Left ventricle myocardium superior (tissue), 1 donor: ENCODE measurements at places on chromosomes 7 and 10. TPM values are rescaled to one million over a fixed set of nuclear protein-coding genes. Genes with fewer than 3 reads are reported as not detected.

Gene NKX1-2
- total RNA-seq = not detected

Gene AP1S1
- total RNA-seq = 11.8 TPM

Gene NEUROD6
- not detected for total RNA-seq

Gene CROT
- total RNA-seq = 8.8 TPM

Gene AGR2
- total RNA-seq = not detected

Gene LBX1
- total RNA-seq = not detected

Gene CYP17A1
- total RNA-seq = not detected

Gene NPFFR1
- total RNA-seq = 0.02 TPM

- no peak for DNase-seq
Measured at GRCh38 chr10:67843284-67843683, 5.3 kb upstream of the DNAJC12 start.

GRCh38 chr10:60834401-60834800 lies 56.1 kb downstream of the CDK1 start:
- DNase-seq = no peak

DNA sequence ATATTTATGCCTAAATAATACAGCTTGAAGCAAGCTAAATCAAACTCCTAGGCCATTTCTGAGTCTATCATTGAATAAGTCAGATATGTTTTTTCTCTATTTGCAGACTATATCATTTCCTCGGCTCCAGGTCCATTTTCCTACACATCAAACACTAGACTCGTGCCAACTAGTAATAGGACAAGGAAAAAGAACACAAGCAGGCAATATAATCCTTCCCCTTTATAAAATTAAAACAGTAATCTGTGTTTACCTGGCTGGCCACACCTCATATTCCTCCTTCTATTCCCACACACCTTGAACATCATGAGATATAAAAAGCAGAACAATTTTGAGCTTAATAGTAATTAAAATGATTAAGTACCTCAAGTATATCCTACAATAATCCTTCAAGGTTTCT lies 325.7 kb downstream of the TFEC start:
- DNase-seq = no peak

- no peak for DNase-seq
Measured at GRCh38 chr10:66627156-66627555, 298.7 kb upstream of the LRRTM3 start.

DNA sequence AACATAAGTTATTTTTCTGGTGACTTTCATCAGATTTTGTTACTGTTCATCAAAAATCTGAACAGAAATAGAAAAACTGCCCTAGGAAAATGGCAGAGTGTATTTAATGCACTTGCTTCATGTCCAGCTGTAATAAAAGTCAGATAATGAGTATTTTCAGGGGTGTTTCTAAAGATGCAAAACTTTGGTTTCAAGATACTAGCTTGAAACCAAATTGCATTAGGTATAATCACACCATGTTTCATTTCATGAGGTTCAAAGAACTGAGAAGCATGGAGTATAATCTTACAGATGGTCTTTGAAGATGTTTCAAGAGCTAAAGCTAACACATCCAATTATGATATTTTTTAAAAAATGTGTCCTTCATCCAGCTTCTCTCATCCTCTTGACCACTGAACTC lies 128.9 kb downstream of the NRCAM start:
- DNase-seq = no peak

- DNase-seq = peak; percentile 54
Measured at GRCh38 chr10:23399701-23400144, 39.2 kb upstream of the OTUD1 start.

GRCh38 chr10:33287112-33287511 lies 47.4 kb downstream of the NRP1 start:
- DNase-seq = no peak

- DNase-seq = no peak
Measured at GRCh38 chr7:29977886-29978651, 11.5 kb downstream of the SCRN1 start.

DNA sequence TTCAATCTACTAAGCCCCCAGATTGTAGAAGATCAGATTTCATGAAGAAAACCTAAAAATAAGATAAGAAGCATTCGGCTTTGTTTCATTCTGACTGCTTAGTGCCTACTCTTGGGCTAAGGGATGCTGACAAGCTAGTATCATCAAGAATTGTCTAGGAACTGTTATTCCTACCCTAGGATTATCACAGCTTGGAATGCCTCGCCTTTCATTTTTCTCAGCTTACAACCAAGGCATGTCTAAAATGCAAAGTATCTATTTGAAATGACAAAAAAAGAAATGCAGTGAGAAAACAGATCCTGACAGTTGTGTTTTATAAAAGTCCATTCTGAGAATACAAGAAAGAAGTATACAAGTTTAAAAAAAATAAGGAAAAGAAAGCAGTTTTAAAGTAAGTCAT lies 441.0 kb downstream of the KCNMA1 start:
- no peak for DNase-seq

- DNase-seq = no peak
Measured at GRCh38 chr7:2979951-2980350, 63.7 kb downstream of the CARD11 start.

DNA sequence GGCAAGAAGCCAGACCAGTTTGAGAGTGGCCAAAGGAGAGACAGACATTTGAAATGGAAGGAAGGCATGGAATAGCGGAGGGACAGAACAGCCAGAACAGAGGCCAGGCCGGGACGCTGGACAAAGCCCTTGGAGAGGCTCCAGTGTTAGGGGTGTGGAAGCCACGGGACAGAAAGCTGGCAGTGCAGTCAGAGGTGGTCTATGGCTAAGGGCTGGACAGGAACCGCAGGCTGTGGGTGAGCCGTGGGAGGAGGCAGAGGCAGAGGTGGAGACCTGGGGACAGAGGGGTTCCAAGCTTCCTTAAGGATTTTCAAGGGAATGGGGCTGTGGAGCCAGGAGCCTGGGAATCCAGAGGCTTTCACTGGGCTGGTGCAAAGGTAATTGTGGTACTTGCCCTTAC lies 301.1 kb downstream of the GFRA1 start:
- DNase-seq = no peak

DNA sequence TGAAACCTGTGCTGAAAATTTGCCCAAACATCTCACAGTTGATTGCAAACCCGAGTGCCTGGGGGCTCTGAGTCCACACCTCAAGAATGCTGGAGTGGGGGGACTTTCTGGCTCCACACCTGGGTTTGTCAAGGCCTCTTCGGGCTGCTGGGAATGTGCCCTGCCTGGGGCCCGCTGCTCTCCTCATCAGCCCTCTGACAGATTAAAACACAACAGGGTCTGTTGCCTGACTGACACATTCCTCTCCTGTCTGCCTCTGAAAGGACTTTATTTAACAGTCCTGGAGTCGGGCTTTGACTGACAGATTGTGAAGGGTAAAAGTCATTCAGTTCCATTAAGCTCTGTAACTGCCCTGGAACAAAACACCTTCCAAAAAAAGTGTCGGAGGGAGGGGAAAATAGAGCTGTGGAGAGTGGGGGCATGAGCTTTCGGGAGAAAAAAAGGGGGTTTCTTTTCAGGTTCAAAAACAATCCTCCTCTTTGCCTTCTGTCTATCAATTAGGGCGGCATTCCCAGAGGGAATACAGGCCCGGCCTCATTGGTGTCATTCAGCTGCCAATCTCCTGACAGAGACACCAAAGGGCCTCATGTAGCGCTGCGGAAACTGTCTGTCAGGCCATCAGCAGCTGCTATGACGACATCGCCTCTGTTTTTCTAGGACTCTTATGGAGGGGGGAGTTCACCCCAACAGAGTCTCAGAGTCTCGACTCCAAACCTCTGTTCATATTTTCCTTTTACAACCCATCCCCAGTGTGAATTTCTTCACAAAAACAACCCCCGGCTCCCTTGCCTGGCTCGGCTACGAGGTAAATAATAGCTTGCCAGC lies 398.8 kb upstream of the NFE2L3 start:
- no peak for DNase-seq

- DNase-seq = no peak
Measured at GRCh38 chr10:128161031-128161430, 34.8 kb upstream of the MKI67 start.

DNA sequence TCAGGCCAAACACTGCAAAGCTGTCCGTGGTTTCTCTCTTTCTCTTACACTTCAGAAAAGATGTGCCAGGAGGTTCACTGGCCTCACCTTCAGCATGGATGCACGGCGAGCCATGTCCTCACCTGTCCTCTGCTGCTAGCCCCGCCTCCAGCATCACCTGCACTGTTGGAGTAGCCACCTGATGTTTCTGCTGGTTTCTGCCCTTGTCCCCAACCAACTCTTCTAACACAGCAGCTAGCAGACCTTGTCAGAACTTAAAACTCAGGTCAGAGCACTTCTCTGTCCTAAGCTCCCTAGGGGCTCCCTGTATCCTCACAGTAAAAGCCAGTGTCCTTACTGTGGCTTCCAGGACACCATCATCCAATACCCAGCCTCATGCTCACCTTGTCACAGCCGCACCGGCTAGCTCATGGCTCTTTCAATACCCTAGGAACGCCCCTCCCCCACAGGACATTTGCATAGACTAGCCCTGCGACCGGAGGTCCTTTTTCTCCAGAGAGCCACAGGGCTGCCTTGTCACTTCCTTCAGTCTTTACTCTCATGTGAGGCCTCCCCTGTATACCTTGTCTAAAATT lies 15.2 kb downstream of the PALD1 start:
- no peak for DNase-seq

GRCh38 chr7:10476642-10477041 lies 497.0 kb upstream of the PHF14 start:
- no peak for DNase-seq

DNA sequence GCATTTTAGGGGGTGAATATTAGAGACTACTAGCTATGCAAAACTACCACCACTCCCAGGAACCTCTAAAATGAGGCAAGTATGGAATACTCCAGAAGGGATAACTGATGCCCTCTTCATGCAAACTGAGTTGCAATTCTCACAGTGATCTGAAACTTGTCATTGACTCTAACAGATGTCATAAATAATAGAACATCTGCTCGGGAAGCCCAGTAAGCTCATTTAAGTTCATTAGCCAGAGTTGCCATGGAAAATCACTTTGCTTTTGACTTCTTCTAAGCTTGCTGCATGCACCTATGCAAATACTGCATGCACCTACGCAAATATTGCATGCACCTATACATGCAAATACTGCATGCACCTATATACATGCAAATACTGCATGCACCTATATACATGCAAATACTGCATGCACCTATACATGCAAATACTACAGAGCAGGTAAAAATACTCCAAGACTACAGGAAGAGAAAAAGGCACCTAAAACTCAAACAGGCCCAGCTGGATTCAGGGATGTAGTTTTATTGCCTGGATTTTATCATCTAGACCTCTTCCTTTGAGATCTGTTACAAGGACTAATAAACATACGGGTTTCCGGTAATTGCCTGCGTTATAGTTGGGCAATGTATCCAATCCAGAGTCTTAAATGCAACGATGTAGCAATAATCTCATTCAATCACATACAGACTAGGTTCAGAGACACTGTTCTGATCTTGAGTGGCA lies 1061.1 kb upstream of the AUTS2 start:
- DNase-seq = no peak

DNA sequence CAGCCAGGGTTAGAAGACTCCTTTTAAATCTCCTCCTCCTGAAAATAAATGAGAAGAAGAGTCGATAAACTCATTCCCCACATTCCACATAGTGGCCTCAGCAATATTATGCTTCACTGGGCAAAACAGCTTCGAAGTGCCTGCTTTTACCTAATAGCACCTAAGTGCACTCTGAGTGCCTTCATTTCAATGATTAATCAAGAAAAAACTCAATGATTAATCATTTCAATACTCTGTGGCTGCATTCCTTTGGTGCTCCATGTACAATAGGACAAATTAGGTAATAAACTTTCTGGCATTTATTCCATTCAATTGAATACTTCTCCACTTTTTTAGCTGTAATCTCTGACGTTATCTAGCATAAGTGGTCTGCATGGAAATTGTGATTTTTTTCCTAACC lies 174.6 kb downstream of the CCDC71L start:
- DNase-seq = no peak

GRCh38 chr7:17951742-17952254 lies 11.5 kb upstream of the SNX13 start:
- DNase-seq = no peak

DNA sequence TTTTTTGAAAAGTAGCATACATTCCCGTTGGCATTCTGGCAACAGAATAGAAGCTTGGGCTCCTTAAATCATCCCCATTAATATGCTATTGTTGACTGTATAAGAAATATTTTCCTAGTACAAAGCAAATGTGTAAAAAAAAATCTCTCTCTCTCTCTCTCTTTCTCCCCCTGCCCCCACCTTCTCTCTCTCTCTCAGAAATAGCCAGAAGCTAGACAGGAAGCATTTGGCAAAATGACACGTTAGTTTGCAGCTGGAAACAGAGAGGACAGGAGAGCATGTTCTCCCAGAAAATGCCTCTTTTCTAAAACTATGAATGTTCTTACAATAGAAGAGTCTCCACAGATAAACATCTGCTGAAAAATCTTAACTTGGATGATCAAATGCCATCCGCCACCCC lies 59.6 kb upstream of the AKR1E2 start:
- no peak for DNase-seq

GRCh38 chr10:43785252-43785651 lies 136.6 kb upstream of the ZNF32 start:
- DNase-seq = no peak

GRCh38 chr7:115066050-115066449 lies 144.2 kb downstream of the MDFIC start:
- DNase-seq = no peak

DNA sequence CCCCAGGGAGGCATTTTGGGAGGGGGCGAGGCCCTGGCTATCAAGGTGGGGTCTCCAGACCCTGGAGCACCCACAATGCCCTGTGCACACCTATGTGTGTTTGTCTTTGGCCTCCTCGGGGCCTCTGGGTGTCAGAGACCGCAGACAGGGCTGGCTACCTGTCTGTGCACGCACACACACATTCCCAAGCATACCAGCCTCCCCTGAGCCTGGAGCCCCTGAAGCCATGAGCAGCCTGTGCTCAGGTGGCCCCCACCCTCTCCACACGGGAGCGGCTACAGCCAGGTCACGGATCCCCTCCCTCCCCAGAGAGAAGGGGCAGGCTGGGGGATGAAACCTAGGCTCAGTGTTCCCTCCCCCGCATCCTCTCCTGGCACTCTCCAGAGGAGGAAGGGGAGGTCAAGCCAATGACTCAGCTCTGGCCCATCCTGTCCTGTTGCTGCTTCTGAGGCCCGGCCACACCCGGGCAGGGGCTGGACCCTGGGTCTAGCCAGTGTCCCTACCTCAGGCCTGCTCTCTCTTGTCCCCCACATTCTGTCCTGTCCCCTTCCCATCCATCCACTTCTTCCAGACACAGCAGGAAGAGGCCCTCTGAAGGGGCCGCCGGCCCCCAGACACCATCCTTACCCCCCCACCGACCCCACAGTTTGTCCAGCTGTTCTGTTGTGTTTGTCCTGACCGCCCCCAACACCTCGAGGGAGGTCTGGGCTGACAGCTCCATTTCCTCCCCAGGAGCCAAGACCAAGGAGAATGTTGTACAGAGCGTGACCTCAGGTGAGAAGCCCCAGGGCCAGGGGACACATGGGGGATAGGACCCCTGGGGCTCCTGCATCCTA lies 720 bp downstream of the SNCG start:
- peak; percentile 69 for DNase-seq

- DNase-seq = no peak
Measured at GRCh38 chr7:130844811-130845580, 111.0 kb upstream of the KLF14 start.

DNA sequence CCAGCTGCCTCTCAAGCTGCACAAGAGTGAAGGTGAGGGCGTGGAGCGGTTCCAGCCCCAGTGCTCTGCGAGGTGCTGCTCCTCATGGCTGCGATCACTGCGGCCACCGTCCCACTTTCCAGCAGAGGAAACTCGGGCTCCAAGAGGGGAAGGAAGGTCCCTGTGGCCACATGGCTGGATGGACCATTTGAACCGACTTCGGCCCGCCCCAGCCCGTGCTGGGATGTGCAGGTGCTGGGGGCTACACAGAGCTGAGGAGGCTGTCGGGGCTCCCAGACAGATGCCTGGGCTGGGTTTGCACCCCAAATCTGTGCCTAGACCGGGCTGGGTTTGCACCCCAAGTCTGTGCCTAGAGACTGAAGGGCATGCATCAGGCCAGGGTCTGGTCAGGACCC lies 186.6 kb downstream of the DNAJB6 start:
- no peak for DNase-seq
